ENCODE measurements at places on chromosomes 5 and 9. TPM values are rescaled to one million over a fixed set of nuclear protein-coding genes. Genes with fewer than 3 reads are reported as not detected.

GRCh38 chr5:174692381-174692780 is 32.0 kb upstream of the MSX2 start:
- no peak for DNase-seq

DNA sequence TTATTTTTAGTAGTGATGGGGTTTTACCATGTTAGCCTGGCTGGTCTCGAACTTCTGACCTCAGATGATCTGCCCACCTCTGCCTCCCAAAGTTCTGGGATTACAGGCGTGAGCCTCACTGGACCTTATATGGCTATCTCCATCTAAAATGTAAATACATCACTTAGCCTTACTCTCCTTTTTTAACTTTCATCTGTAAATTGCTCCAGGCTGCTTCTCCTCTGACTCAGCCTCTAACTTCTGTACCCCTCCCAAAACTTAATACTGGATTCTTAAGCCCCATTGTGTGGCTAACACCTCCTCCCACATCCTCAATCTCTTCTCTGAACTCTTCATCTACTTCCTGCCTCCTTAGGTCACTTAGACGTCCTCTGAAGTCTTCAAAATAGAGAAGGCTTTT is 4.0 kb downstream of the SNX30 start:
- DNase-seq: no peak

DNA sequence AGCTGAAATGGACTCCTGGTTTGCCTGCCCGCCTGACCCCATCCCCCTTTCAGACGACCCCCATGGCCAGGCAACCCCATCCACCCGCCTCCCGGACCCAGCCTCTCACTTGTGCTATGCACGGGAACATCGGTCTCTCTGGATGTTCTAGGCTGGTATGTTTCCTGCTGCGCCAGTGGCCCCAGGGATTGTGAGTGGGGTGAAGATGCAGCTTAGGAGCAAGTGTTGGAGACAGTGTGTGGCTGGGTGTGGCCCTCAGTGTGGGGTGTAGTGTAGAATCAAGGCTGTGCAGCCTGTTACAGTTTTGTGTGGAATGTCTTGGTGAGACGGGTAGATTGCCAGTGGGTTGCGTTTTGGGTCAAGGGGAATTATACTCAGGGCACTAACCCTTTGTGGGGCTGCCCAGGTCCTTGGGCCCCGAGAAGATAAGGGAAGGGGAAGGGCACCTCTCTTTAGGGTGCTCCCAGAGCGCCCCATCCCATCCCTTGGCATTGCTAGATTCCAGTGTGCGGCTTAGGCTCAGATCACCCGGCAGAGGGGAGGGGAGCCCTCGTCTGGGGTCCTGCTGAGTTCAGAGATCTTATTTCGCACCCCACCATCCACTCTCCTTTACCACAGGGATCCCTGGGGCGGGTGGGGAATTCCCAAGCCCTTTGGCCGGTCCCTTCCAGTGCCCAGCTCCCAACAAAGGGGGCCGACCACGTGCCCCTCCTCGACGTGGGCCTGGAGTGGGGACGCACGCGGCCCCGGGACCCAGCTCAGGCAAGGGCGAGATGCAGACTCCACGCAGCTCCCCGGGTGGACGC is 4.6 kb downstream of the IER5L start:
- DNase-seq: no peak

- DNase-seq: no peak
Observed at GRCh38 chr9:8025551-8025950, 226.0 kb upstream of the DMAC1 start.

DNA sequence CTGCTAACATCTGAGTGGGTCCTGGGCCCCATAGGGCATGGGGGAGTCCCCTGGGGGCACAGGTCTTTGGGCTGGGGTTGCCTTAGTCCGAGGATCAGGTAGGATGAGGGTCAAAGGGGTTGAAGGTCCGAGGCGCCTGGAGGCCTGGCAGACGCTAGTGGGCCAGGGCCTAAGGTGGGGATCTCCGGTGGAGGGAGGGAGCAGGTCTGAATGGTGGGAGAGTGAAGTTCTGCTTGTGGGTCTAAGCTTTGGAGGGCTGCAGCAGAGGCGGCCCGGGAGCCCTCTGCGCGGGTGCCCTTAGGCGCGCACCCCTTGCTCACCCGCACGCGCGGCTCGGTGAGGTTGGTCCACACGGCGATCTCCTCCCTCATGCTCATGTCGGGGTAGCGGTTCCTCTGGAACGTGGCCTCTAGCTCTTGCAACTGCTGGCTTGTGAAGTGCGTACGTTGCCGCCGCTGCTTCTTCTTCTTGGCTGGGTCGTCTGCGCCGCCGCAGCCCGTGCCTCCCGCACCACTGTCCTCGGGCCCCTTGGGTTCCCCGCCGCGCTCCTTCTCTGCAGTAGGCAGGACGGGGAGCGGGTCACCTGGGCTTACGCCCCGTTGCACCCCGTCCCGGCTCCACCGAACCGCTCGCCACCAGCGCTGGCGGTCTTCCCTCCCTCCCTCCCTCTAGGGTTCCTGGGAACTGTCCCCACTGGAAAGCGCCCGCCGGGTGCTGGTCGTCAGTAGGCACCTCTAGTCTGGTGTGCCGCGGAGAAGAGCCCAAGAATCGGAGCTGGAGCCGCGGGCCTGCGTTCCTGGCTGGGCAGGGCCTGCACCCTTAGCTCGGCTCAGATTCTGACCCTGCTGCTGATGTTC is 2.8 kb downstream of the PITX1 start:
- DNase-seq: no peak

DNA sequence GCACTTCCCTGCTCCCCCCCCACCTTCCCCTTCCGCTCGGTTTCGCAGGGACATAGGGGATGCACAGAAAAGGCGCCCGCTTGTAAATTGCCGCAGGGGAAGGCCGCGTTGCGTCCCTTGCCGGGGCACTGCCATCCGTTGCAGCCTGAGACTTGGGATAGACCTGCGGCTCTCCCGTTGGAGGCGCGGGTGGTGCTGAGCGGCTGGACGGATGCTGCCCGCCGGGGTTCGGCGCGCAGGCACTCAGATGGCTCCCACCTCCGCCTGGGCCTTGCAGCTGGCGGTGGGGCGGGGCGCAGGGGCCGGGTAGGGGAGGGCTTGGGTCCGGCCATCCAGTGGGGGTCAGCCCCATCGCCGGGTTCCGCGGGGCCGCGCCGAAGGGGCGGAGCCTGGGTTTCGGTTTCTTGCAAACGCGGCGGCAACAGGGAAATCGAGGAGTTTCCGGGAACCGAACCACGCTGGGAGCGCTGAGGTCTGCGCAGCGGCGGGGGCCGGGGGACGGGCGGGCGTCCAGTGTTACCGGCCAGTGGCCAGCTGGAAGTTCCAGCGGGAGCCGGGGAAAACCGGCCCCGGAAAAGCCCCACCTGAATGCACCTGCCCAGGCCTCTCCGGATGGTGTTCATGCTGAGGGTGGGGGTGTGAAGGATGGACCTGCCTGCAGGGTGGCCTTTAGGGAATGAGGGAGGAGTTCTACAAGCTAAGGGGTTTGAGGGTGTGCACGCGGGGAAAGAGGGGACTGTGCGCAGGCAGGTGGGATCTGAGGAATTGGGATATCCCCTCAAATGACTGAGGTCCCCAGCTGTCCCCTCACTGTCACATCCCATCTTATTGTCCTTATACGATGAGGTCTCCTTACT is 6.3 kb upstream of the IRF1 start:
- DNase-seq: no peak

- DNase-seq: no peak
Observed at GRCh38 chr9:21060919-21061561, 16.7 kb downstream of the IFNB1 start.

DNA sequence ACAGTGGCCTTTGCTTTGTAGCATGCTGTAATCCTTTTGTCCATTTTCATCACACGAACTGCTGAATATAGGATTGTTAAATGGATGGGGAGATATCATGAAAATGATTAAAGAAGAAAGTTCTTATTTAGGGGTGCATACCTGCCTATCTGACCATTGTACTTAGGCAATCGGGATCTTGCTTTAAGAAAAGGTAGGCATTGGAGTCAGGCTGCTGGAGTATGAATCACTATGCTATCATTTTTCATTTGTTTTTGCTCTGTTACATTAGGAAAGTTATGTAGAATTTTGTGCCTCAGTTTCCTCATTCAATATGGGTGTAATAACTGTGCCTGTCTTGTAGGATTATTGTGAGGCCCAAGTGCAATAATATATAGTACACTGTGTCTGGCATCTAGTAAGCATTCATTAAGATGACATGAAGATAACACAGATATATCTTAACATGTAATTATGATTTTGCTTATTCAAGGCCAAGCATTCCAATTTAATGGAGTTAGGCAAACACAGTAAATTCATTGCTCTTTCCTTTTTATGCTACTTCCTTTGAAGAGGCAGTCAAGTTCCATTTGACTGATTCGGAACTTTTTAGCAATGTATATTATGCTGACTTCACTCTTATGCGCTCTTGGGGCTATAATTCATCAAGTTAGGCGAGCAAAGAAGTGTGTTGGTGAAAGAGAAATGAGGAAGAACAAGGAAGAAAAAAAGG is 109.9 kb upstream of the CDKN2B start:
- DNase-seq: no peak

- DNase-seq: no peak
Observed at GRCh38 chr9:18490641-18491370, 16.9 kb downstream of the ADAMTSL1 start.

The TXNDC8 gene
- polyA plus RNA-seq: not detected

Data from left renal pelvis (tissue), 4 donors.